Activated CD4-positive, alpha-beta T cell treated with anti-CD3 and anti-CD28 coated beads for 36 hours (primary cell): ENCODE measurements at places on chromosomes 11 and 22. TPM values are rescaled to one million over a fixed set of nuclear protein-coding genes. Genes with fewer than 3 reads are reported as not detected.

The DENND6B gene
- total RNA-seq, result 2.8 TPM

GRCh38 chr22:29660021-29660420, 56.6 kb downstream of the NF2 start:
- no peaks in the 10 kb centered on the region for H3K4me1 ChIP-seq
- peaks cover 17% of the 10 kb centered on the region for H3K36me3 ChIP-seq
- DNase-seq, result no peak
- no peak overlapping the region for H3K4me3 ChIP-seq
- no peaks in the 10 kb centered on the region for H3K27me3 ChIP-seq
- H3K27ac ChIP-seq, result no peak overlapping the region

GRCh38 chr11:95788921-95789505, 569 bp downstream of the FAM76B start:
- peaks cover 47% of the 10 kb centered on the region for H3K4me1 ChIP-seq
- peak overlapping the region; percentile 85 for H3K27ac ChIP-seq
- H3K4me3 ChIP-seq, result peak overlapping the region; percentile 99
- no peaks in the 10 kb centered on the region for H3K27me3 ChIP-seq

- DNase-seq, result no peak
- no peaks in the 10 kb centered on the region for H3K27me3 ChIP-seq
- H3K27ac ChIP-seq, result no peak overlapping the region
- peaks cover 27% of the 10 kb centered on the region for H3K4me1 ChIP-seq
- no peak overlapping the region for H3K4me3 ChIP-seq
- H3K36me3 ChIP-seq, result no peaks in the 10 kb centered on the region
These were observed 39.2 kb downstream of the USP35 start for GRCh38 chr11:78227921-78228320.

DNA sequence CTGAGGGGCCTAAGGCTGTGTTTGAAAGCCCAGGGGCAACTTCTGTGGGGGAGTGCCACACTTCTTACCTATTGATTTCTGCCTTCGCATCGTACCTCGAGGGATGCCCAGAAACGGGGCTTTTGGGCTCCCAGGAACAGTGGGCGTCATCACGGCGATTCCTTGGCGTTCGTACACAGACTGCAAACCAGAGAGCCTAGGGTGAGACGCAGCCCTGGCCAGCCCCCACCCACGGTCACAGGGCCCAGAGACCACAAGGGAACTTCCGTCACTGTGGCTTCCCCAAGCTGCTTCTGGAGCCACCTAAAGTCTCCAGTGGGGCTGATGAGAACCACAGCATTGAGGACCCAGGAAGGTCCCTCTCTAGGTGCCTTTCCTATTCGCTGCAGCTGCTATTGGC, 91.9 kb downstream of the CTTN start:
- no peaks in the 10 kb centered on the region for H3K27me3 ChIP-seq
- H3K27ac ChIP-seq, result no peak overlapping the region
- no peaks in the 10 kb centered on the region for H3K4me1 ChIP-seq
- DNase-seq, result peak; percentile 30
- no peak overlapping the region for H3K4me3 ChIP-seq

DNA sequence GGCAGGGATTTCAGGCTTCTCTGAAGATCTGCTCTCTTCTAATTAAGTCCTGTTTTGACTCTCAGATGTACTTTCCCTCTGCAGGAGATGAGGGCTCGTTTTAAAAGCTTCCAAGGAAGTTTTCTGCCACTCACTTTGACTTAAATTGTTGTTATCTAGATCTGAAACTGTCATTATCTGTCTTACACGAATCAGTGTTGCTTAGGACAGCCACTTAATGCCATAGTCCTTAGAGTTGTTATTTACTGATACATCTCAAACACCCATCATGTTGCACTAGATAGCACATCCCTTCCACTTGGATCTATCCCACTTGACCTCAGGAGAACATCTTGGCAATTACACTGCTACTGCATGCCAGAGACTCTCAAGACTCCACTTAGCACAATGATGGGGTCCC, 86.9 kb upstream of the FAT3 start:
- no peak overlapping the region for H3K27ac ChIP-seq
- no peaks in the 10 kb centered on the region for H3K36me3 ChIP-seq
- DNase-seq, result no peak
- no peaks in the 10 kb centered on the region for H3K27me3 ChIP-seq
- H3K4me1 ChIP-seq, result no peaks in the 10 kb centered on the region

DNA sequence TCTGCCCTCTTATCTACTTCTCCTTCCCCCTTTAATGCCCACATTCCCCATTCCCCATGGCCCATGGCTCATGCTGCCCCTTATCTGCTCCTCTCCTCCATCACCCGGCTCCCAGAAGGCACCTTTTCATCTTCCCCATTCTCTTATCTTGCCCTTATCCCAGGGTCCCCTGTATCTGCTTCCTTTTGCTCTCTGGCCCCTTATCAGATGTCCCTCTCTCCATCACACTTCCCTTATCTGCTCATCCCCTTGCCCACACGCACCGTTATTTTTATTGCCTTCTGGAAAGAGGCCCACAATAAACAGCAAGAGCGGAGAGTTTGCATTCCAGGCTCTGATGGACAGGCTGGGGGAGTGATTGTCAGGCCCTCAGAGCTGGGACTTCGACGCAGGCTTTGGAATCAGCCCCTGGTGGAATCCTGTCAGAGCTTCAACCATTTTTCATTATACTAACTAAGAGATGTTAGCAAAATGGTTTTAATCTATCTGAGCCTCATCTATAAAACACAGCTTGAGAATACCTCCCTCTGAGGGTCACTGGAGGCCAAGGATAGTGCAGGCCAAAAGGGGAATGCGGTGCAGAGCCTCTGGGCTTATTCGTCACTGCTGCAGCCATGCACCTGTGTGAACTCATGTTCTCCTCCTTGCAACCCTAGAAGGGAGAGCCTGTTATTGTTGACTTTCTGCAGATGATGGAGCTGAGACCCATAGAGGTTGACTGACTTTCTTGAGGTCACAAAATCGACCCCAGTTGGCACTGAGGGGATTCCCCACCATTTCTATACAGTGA, 37.0 kb upstream of the LRRC55 start:
- peaks cover 12% of the 10 kb centered on the region for H3K27me3 ChIP-seq
- DNase-seq, result no peak
- no peak overlapping the region for H3K4me3 ChIP-seq
- no peaks in the 10 kb centered on the region for H3K36me3 ChIP-seq
- no peak overlapping the region for H3K27ac ChIP-seq

DNA sequence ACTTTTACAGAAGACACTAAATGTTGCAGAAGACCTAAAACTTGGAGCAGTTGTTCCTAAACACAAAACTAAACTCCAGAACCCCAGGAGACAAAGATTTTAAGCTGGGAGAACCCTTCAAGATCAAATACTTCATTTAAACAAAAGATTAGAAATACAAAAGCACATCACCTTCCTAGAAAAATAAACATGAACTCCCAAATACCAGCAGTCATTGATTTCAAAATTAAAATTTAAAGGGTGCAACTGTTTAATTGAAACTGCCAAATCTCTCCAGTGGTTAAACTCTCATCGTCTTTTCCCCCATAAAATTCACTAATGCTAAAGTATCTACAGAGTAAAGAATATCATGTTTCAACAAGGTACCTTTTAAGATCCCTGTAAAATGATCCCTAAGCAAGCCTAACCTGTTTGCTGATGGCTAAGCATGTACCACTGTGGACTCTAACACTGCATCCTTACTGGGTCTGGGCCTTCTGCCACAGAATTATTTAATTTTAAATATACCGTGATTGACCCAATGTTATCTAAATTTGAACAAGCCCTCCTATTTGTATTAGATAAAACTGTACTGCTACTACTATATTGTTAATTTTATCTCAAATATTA, 53.7 kb upstream of the CCDC34 start:
- no peaks in the 10 kb centered on the region for H3K36me3 ChIP-seq
- DNase-seq, result no peak
- H3K27ac ChIP-seq, result no peak overlapping the region
- no peaks in the 10 kb centered on the region for H3K4me1 ChIP-seq
- no peak overlapping the region for H3K4me3 ChIP-seq

DNA sequence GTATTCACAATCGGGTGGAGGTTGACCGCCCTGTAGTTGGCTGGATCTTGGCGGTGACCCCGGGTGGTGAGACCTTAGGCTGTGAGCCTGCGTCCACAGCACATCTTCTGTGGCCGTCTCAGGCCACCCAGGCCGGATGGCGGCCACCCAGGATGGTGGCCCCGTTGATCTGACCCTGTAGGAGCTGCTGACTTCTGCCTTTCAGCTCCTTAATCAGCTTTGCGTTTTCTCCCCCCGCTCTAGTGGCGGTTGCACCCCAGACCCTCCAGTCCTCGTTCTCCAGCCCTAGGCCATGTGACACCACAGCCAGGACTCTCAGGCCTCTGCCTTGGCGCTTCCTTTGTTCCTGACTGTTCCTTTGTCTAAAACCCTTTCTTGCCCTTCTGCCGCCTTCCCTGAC, 244.0 kb downstream of the TBC1D22A start:
- H3K27ac ChIP-seq, result no peak overlapping the region
- no peaks in the 10 kb centered on the region for H3K36me3 ChIP-seq
- no peaks in the 10 kb centered on the region for H3K4me1 ChIP-seq

The KLHL22 gene
- total RNA-seq, result 15.2 TPM

GRCh38 chr11:116721988-116722387, 50.8 kb downstream of the BUD13 start:
- no peaks in the 10 kb centered on the region for H3K4me1 ChIP-seq
- H3K27me3 ChIP-seq, result no peaks in the 10 kb centered on the region
- DNase-seq, result no peak
- no peak overlapping the region for H3K4me3 ChIP-seq
- no peaks in the 10 kb centered on the region for H3K36me3 ChIP-seq
- H3K27ac ChIP-seq, result no peak overlapping the region

DNA sequence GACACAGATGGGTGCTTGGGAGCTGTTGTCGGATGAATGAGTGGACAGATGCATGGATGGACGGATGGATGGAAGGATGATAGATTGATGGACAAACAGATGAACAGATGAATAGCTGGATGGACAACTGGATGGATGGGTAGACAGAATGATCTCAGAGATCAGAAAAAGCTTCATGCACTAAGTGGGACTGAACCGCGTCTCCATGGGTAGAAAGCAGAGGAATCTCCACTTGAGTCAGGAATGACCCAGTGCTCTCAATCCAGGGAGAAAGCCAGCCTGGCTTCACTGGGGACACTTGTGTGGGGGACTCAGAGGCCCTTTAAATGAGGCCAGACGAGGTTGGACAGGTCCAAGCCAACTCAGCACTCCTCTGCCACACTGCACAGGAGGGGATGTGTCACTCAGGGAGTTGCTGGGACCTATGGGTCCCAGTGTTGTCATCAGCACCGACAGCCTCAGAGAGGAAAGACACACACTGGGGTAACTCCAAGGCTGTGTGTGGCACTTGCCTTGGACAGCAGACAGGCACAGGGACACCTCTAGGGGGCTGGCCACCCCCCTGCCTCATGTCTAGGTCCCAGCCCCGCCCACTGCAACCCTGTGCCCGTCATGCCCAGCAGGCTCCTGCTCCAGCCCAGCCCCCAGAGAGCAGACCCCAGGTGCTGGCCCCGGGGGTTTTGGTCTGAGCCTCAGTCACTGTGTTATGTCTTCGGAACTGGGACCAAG, 5.6 kb downstream of the IGLL5 start:
- no peaks in the 10 kb centered on the region for H3K36me3 ChIP-seq
- H3K4me3 ChIP-seq, result no peak overlapping the region
- H3K27me3 ChIP-seq, result peaks cover 11% of the 10 kb centered on the region
- H3K4me1 ChIP-seq, result no peaks in the 10 kb centered on the region
- no peak for DNase-seq

The TTC12 gene
- 16.3 TPM for total RNA-seq

DNA sequence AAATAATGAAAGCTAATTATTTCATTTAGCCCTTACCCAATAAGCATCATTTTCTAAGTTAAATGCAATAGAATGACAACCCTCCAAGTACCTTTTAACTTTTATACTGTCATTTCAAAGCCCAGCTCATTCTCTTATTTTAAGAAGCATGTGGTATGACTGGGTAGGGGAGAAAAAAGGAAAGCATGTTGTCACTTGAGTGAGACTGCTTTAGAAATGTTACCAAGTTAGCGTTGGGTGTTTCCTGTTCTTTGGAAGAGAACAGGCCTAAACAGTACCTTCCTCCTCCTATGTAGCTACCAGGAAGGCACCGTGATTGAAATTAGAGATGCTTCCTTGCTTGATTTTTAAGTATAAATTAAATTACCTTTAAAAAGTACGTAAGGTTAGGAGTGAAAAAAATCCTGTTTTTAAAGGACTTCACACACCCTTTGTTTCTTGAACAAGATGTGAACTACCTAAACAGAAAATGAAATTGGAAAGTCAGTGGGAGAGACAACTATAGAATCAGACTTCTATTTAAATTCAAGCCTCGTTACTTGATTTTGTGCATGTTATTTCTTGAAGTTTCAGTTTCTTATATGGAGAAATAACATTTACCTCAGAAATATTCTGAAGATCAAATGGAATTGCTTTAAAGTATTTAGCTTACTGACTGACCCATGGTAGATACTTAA, 741 bp upstream of the CNTF start:
- H3K36me3 ChIP-seq, result peaks cover 65% of the 10 kb centered on the region
- H3K27ac ChIP-seq, result peak overlapping the region; percentile 66
- H3K4me3 ChIP-seq, result no peak overlapping the region
- DNase-seq, result no peak
- peaks cover 29% of the 10 kb centered on the region for H3K4me1 ChIP-seq

DNA sequence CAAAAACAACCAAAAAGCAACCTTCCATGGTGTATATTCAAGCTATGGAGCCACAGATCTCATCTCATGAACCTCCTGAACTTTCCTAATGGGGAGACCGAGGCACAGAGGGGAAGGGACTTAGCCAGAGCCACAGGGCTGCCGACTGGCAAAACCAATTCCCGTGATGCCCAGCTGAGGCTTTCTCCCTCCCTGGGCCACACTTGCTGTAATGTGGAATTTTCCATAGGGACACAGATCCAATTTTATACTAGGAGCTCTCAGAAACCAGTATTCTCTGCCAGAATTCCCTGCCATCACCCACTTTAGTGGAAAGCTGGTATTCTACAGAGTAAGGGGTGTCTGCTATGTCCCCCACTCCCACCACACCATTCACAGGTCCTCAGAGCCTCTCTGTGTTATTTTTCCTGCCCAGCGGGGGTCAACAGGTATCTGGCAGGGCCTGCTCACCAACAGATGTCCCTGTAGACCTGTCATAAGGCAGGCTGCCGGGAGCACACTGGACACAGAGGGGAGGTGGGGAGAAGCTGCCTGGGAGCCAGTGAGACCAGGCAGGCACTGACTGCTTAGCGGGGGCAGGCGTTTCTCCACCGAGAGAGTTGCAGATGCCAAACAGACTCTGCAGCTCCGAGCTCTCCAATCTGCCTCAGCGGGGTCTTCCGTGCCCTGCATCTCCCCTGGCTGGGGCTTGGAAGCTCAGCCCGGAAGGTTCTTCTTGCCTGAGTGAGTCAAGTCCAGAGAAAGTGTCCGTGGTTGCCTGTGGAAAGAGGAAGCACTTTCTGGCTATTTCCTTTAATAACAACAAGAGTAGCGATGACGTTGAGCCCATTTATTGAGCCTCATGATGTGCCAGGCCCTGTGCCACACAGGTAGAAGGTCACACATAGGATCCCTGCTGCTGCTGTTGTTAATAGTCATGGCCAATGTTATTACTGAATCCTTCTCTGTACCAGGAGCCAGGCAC, 26.3 kb downstream of the RPS6KA4 start:
- no peaks in the 10 kb centered on the region for H3K27me3 ChIP-seq
- no peaks in the 10 kb centered on the region for H3K36me3 ChIP-seq
- peaks cover 6% of the 10 kb centered on the region for H3K4me1 ChIP-seq
- no peak overlapping the region for H3K4me3 ChIP-seq
- H3K27ac ChIP-seq, result no peak overlapping the region
